Activated CD4-positive, alpha-beta memory T cell treated with anti-CD3 and anti-CD28 coated beads for 36 hours (primary cell): ENCODE measurements at places on chromosomes 5 and 9. TPM values are rescaled to one million over a fixed set of nuclear protein-coding genes. Genes with fewer than 3 reads are reported as not detected.

TAF1L gene
- total RNA-seq: 0.05 TPM

FANCG gene
- total RNA-seq: 103 TPM

ST8SIA4 gene
- total RNA-seq: 32.8 TPM

PCBD2 gene
- 13.2 TPM for total RNA-seq

CDH9 gene
- total RNA-seq: not detected

CORO2A gene
- 9.9 TPM for total RNA-seq

IGFBPL1 gene
- not detected for total RNA-seq

SKIC3 gene
- total RNA-seq: 74.7 TPM

PCDHGA2 gene
- total RNA-seq: not detected

INSL6 gene
- not detected for total RNA-seq

PCDHGA6 gene
- 0.10 TPM for total RNA-seq

UBLCP1 gene
- total RNA-seq: 32.9 TPM

RMI1 gene
- total RNA-seq: 22.6 TPM

ESM1 gene
- total RNA-seq: 0.45 TPM

RASA1 gene
- total RNA-seq: 25.4 TPM

OR13C5 gene
- total RNA-seq: not detected

TESK1 gene
- total RNA-seq: 31.0 TPM

LAMC3 gene
- 0.34 TPM for total RNA-seq

SLC36A2 gene
- total RNA-seq: not detected

MLANA gene
- total RNA-seq: not detected

DNA sequence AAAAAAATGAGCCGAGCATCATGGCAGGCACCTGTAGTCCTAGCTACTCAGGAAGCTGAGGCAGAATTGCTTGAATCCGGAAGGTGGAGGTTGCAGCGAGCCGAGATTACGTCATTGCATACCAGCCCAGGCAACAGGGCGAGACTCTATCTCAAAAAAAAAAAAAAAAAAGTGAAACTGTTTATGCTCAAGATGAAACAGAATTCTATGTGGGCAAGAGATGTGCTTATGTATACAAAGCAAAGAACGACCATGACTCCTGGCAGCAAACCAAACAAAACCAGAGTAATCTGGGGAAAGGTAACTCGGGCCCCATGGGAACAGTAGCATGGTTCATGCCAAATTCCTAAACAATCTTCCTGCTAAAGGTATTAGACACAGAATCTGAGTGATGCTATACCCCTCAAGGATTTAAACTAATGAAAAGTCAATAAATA lies 32.6 kb upstream of the PLAC8L1 start:
- no peaks in the 10 kb centered on the region for H3K27me3 ChIP-seq
- H3K4me1 ChIP-seq: peaks cover 3% of the 10 kb centered on the region
- H3K27ac ChIP-seq: no peak overlapping the region
- no peak for DNase-seq
- H3K36me3 ChIP-seq: peaks cover 55% of the 10 kb centered on the region

DNA sequence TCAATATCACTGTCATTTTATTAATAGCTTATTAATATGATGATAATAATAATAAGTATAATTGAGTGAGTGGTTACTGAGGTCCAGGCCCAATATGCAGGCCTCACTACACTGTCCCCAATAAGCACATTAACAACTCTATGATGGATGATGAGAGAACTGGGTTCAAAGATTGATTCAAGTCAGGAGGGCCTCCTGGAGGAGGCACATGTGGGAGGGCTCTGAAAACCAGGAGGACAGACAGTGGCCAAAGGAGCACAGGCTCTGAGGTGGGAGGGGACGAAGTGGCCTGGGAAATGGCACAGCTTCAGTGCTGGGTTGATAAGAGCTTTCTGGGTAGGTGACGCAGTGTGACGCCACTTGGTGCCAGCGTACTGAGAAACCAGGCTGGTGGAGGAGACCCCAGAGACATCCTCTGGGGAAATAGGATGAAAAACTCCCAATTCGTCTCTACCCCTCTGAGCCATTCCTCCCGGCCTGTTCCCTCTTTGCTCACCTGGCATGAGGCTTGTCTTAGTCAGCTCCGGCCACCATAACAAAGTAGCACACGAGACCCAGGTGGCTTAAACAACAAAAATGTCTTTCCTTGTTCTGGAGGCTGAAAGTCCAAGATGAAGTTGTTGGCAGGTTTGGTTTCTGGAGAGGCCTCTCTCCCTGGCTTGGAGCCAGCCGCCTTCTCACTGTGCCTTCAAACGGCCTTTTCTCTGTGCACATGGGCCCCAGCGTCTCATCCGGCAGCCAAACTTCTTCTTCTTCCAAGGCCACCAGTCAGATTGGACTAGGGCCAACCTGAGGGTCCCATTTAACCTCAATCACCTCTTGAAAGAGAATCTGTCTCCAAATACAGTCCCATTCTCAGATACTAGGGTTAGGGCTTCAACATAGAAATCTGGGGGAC lies 31.6 kb downstream of the NTNG2 start:
- no peaks in the 10 kb centered on the region for H3K4me1 ChIP-seq
- H3K27me3 ChIP-seq: peaks cover 6% of the 10 kb centered on the region
- H3K36me3 ChIP-seq: no peaks in the 10 kb centered on the region
- no peak for DNase-seq

DNA sequence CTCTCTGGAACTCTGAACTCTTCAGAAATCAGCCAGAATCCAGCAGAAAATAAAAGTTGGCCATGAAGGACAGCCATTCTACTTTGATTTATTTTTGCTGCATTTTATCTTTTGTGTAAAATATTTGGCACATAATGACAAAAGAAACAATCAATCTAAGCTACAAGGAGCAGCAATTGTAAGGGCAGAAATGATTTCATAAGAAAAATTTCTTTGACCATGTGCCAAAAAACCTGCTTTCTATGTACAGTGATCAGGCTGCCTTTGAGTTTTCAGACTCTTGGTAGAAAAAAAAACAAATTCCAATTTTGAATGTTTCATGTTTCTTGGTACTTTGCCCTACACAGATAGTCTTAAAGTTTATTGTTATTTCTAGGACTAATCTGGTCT lies 69.8 kb upstream of the SLC1A3 start:
- no peak overlapping the region for H3K4me3 ChIP-seq
- peaks cover 6% of the 10 kb centered on the region for H3K27me3 ChIP-seq
- H3K36me3 ChIP-seq: no peaks in the 10 kb centered on the region
- DNase-seq: no peak
- H3K4me1 ChIP-seq: no peaks in the 10 kb centered on the region

GRCh38 chr9:114091711-114092110 lies 7.4 kb downstream of the KIF12 start:
- no peaks in the 10 kb centered on the region for H3K36me3 ChIP-seq
- DNase-seq: no peak
- H3K27ac ChIP-seq: no peak overlapping the region
- no peaks in the 10 kb centered on the region for H3K4me1 ChIP-seq
- H3K27me3 ChIP-seq: peaks cover 20% of the 10 kb centered on the region
- H3K4me3 ChIP-seq: no peak overlapping the region

GRCh38 chr9:135592331-135592590 lies 30.7 kb downstream of the PAEP start:
- peaks cover 12% of the 10 kb centered on the region for H3K27me3 ChIP-seq
- DNase-seq: no peak
- no peaks in the 10 kb centered on the region for H3K4me1 ChIP-seq

DNA sequence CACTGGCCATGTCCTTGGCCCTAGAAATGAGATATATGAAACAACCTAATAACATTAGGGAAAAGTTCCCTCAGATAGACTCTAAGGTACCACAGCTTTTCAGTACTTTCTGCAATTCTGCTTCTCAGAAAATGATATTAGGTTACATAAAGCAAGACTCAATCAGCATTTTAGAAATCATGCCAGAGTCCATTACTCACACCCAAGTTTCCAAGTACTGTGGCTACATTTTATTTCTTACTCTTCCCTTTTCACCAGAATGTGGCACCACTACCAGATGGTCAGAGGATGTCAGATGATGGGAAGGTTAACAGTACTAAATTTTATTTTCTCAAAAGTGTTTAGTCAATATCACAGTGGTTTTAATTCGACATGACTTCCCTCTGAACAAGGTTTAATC lies 217.2 kb downstream of the MLLT3 start:
- H3K27ac ChIP-seq: no peak overlapping the region
- H3K36me3 ChIP-seq: peaks cover 3% of the 10 kb centered on the region
- no peak overlapping the region for H3K4me3 ChIP-seq
- H3K27me3 ChIP-seq: no peaks in the 10 kb centered on the region
- peaks cover 40% of the 10 kb centered on the region for H3K4me1 ChIP-seq

DNA sequence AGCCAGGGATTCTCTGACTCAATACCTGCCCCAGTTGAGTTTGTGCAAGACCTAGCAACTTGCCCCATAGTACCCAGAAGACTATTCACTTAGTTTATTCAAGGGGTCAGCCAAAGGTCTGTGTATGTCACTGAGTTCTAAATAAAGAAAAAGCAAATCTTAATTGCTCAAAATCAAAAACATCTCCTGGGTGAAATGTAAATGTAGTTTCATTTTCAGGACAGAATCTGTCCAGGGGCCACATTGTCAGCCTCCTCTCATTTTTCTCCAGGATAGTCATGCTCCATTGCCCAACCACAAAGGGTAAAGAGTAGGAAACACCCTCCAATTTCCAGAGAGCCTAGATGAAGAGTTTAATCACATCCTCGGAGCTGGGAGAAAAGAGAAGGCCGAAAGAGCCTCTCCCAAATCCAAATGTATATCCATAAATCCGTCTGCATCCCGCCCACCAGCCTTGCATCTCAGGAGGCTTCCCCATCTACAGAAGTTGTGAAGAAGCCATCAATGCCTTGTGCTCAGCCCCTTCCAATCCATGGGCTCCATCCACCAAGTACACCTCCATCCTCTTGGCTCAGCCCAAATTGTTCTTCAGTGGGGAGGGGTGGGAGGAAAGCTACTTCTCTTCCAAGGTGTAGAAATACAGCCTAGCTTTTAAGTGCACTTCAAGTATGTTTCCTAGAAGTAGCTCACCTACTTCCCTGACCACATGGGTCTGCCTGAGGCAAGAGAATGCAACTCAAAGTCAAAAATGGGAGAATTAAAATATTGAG lies 26.9 kb downstream of the ADAM19 start:
- DNase-seq: no peak
- peak overlapping the region; percentile 20 for H3K4me3 ChIP-seq
- peaks cover 57% of the 10 kb centered on the region for H3K36me3 ChIP-seq
- no peaks in the 10 kb centered on the region for H3K27me3 ChIP-seq
- H3K4me1 ChIP-seq: peaks cover 91% of the 10 kb centered on the region

GRCh38 chr9:92455217-92455616 lies 27.1 kb downstream of the ASPN start:
- DNase-seq: no peak
- H3K36me3 ChIP-seq: no peaks in the 10 kb centered on the region
- H3K4me1 ChIP-seq: no peaks in the 10 kb centered on the region
- H3K27ac ChIP-seq: no peak overlapping the region

- H3K27me3 ChIP-seq: no peaks in the 10 kb centered on the region
- no peak for DNase-seq
- H3K4me3 ChIP-seq: no peak overlapping the region
- no peak overlapping the region for H3K27ac ChIP-seq
- H3K36me3 ChIP-seq: peaks cover 8% of the 10 kb centered on the region
- H3K4me1 ChIP-seq: peaks cover 21% of the 10 kb centered on the region
These were observed 2.6 kb upstream of the IQGAP2 start for GRCh38 chr5:76400466-76400865.

GRCh38 chr9:30301271-30301963 lies 2083.0 kb upstream of the ACO1 start:
- H3K4me1 ChIP-seq: no peaks in the 10 kb centered on the region
- H3K27me3 ChIP-seq: no peaks in the 10 kb centered on the region
- no peak overlapping the region for H3K27ac ChIP-seq
- no peaks in the 10 kb centered on the region for H3K36me3 ChIP-seq
- DNase-seq: no peak

GRCh38 chr5:109347252-109347888 lies 62.4 kb downstream of the PJA2 start:
- peaks cover 14% of the 10 kb centered on the region for H3K36me3 ChIP-seq
- H3K27me3 ChIP-seq: no peaks in the 10 kb centered on the region
- H3K27ac ChIP-seq: no peak overlapping the region
- peaks cover 15% of the 10 kb centered on the region for H3K4me1 ChIP-seq
- H3K4me3 ChIP-seq: no peak overlapping the region

DNA sequence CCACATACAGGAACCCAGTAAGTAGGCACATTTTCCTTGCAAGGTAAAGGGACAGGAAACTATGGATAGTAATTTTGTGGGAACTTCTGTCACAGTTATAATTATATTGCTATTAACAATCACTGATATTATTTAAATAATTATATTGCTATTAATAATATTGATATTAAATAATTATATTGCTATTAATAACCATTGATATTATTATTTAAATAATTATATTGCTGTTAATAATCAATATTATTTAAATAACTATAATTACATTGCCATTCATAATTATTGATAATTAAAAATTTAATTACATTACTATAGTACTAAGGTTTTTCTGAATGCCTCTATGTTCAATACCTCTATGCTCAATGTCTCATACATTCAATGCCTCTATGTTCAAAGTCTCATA lies 385.6 kb upstream of the SGCD start:
- peaks cover 3% of the 10 kb centered on the region for H3K27me3 ChIP-seq
- H3K36me3 ChIP-seq: no peaks in the 10 kb centered on the region
- peaks cover 2% of the 10 kb centered on the region for H3K4me1 ChIP-seq
- DNase-seq: no peak
- no peak overlapping the region for H3K27ac ChIP-seq

DNA sequence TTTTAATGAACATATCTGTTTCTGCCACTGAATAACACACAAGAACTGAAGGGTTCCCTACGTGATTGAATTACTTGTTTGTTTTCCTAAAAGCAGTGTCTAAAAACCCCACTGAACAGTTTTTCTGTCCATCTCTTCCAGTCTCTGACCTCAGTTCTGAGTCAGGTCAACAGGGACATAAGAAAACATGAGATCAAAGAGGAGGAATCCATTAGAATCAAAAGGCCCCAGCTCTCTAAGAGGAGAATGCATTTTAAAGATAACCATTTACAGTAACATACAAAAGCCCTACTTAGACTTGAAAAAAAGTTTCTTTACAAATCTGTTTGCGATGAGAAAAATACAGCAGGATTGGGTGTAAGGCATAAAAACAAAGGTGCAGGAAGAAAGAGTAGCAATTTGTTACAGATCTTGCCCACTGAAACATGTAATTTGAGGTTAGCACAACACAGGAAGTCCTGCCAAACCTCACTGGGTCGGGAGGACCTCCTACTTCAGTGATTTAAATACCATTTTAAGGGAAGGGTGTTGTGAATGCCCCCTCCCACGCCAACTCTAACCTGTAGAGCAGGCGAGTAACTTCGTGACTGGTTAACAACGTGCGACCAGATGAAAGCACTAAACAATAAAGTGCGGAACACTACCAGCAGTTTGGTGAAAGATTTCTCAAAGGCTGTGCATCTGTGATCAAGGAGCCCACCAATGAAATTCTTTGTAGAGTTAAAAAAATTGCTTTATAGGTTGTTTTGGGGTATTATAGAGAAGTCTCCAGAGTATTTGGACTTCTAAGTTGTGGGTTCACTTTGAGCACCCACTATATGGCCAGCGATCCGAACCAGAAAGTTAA lies 1.3 kb downstream of the QSOX2 start:
- H3K36me3 ChIP-seq: no peaks in the 10 kb centered on the region
- DNase-seq: peak; percentile 86
- H3K4me3 ChIP-seq: peak overlapping the region; percentile 89
- no peaks in the 10 kb centered on the region for H3K27me3 ChIP-seq
- peaks cover 35% of the 10 kb centered on the region for H3K4me1 ChIP-seq
- H3K27ac ChIP-seq: peak overlapping the region; percentile 92

DNA sequence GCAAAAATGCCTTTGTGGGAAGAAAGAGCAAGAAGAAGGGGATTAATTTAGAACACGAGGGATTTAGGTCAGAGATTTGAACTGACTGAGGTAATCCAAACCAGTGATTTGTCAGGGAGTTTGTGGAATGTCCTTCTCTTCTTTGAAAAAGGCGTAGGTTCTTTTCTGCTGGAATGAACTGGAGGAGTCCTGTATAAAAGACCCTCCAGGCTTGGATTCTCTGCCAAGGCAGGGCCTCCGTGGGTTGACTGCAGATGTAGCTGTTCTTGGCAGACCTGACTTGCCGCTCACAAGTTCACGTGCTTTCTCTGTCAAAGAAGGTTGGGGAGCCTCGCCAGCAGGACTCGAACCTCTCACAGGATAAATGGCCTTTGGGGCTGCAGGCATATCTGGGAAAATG lies 62.8 kb upstream of the STC2 start:
- no peaks in the 10 kb centered on the region for H3K4me1 ChIP-seq
- peaks cover 7% of the 10 kb centered on the region for H3K27me3 ChIP-seq
